ENCODE measurements at places on chromosomes 1 and 21. TPM values are rescaled to one million over a fixed set of nuclear protein-coding genes. Genes with fewer than 3 reads are reported as not detected.

- H3K27me3 ChIP-seq = no peaks in the 10 kb centered on the region
- no peaks in the 10 kb centered on the region for H3K4me1 ChIP-seq
- no peak for DNase-seq
- H3K27ac ChIP-seq = no peak overlapping the region
These were observed 24.0 kb downstream of the TMEM53 start for GRCh38 chr1:44650159-44650831.

DNA sequence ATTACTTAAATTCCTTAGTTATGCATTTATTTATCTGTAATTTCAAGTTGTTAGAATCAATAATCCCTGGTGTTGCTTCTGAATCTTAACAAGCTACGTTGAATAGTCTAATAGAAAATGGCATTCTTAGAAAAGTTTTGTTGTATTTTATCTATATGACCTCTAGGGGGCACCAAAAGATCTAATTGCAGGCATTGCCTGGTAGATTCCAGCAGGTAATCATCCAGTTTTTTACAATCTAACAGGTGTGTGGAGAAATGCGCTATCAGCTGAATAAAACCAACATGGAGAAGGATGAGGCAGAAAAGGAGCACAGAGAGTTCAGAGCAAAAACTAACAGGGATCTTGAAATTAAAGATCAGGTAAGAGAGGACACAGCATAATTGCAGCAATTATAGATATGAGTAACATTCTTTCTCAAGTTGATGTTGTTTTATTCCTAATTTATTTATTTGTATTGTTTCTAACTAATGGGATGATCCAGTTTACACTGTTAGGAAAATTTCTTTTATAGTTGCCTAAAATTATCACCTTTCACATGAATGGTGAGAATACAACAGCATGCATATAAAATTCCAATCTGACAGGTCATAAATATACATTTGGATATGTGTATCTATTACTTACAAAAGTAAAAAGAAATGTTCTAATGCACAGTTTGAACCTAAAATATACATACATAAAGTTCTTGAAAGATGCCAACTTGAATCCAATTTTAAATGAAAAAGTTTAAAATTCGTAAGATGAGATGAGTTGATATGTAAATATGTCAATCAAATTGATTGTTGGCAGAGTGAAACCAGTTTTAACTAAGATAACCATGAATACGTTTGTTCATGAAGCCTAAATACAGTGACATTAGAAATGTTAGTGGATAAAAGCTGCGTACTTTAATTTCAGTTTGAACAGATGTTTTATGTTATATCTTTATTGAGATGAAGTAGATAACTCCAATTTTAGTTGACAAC is 88.4 kb downstream of the SDCCAG8 start:
- no peak overlapping the region for H3K27ac ChIP-seq
- H3K27me3 ChIP-seq = no peaks in the 10 kb centered on the region
- no peak for DNase-seq
- H3K36me3 ChIP-seq = no peaks in the 10 kb centered on the region
- peaks cover 3% of the 10 kb centered on the region for H3K4me1 ChIP-seq
- no peak overlapping the region for H3K4me3 ChIP-seq

- no peak overlapping the region for H3K4me3 ChIP-seq
- no peaks in the 10 kb centered on the region for H3K27me3 ChIP-seq
- no peaks in the 10 kb centered on the region for H3K4me1 ChIP-seq
- no peak overlapping the region for H3K27ac ChIP-seq
These were observed 124.0 kb upstream of the CSF3R start for GRCh38 chr1:36606641-36607262.

DNA sequence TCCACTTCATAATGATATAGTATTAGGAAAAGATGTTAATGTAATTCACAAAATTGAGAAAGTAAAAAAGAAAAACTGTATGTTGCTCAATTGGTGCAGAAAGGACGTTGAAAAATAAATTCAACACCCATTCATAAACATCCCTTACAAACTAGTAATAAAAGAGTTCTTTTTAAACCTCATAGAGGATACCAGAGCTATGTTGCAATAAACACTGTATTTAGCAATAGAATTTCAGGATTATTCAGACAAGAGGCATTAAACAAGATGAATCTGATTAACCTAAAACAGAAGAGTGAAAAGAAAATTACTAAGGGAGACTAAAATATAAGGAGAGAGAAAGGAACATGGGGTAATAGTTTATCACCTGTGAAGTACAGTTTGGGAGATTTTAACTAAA is 154.8 kb downstream of the NTPCR start:
- H3K36me3 ChIP-seq = no peaks in the 10 kb centered on the region
- DNase-seq = no peak
- H3K4me3 ChIP-seq = no peak overlapping the region
- H3K27me3 ChIP-seq = no peaks in the 10 kb centered on the region
- H3K27ac ChIP-seq = no peak overlapping the region

The LAMC1 gene
- 16.4 TPM for total RNA-seq

The KCNJ15 gene
- 25.2 TPM for total RNA-seq

The ASAP3 gene
- total RNA-seq = 17.9 TPM

The LMX1A gene
- not detected for total RNA-seq

The MATN1 gene
- total RNA-seq = not detected

The IL24 gene
- not detected for total RNA-seq

The URB1 gene
- total RNA-seq = 6.8 TPM

The FOXO6 gene
- total RNA-seq = 1.0 TPM
